ENCODE measurements at places on chromosomes 6 and 20. TPM values are rescaled to one million over a fixed set of nuclear protein-coding genes. Genes with fewer than 3 reads are reported as not detected.

NKAPL gene
- total RNA-seq = not detected

- H3K4me1 ChIP-seq = no peaks in the 10 kb centered on the region
- H3K27ac ChIP-seq = no peak overlapping the region
- no peak overlapping the region for H3K4me3 ChIP-seq
- peaks cover 72% of the 10 kb centered on the region for H3K27me3 ChIP-seq
- no peaks in the 10 kb centered on the region for H3K36me3 ChIP-seq
Measured at GRCh38 chr6:169970306-169970988, 219.0 kb downstream of the ERMARD start.

GRCh38 chr6:13561624-13562267 is 12.7 kb upstream of the SIRT5 start:
- H3K27ac ChIP-seq = no peak overlapping the region
- no peaks in the 10 kb centered on the region for H3K27me3 ChIP-seq
- DNase-seq = no peak
- H3K36me3 ChIP-seq = no peaks in the 10 kb centered on the region

DNA sequence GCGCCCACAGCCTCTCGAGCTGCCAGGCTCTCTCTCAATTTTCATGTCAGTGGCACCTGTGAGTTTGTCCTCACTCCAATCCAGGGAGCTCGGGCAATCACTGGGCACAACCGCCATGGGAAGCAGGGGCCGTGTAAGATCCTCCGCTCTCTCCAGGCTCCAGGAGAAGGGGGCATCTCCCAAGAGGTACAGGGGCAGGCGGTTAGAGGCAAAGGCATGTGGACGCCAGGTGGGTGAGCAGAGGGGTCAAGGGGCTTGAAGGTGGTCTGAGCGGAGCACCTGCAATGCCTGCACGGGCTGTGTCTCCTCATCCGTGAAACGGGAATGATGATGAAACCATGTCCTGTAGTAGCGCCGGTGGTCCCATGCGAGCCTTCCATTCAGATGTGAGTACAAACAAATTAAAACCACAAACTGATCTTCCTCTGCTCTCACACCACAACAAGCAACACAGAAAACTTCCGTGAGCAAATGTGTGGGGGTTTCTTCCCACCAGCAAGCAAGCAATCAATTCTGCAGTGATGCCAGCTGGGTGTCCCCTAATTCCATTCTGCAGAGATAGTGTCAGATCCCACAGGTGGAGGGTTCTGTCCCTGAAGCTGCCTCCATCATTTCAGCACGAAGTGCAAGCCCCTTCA is 222.5 kb upstream of the PMEPA1 start:
- no peaks in the 10 kb centered on the region for H3K27me3 ChIP-seq
- no peaks in the 10 kb centered on the region for H3K36me3 ChIP-seq
- no peak overlapping the region for H3K27ac ChIP-seq
- peaks cover 7% of the 10 kb centered on the region for H3K4me1 ChIP-seq
- H3K4me3 ChIP-seq = no peak overlapping the region

DNA sequence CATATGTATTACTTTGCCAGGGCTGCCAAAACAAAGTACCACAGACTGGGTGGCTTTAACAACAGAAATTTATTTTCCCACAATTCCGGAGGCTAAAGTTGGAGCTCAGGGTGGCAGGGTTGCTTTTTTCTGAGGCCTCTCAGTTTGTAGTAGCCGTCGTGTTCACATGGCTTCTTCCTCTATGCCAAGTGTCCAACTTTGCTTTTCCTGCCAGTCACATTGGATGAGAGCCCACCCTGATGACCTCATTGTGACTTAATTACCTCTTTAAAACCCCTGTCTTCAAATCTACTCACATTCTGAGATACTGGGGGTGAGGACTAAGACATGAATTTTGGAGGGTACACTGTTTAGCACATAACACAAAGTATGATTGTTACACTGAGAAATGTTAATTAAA is 9.9 kb upstream of the ECT2L start:
- H3K4me3 ChIP-seq = no peak overlapping the region
- no peak overlapping the region for H3K27ac ChIP-seq
- no peaks in the 10 kb centered on the region for H3K4me1 ChIP-seq
- no peak for DNase-seq
- H3K27me3 ChIP-seq = no peaks in the 10 kb centered on the region

- DNase-seq = no peak
- H3K27ac ChIP-seq = no peak overlapping the region
- H3K4me1 ChIP-seq = no peaks in the 10 kb centered on the region
- no peaks in the 10 kb centered on the region for H3K36me3 ChIP-seq
- peaks cover 100% of the 10 kb centered on the region for H3K27me3 ChIP-seq
Measured at GRCh38 chr20:46144432-46145025, 26.4 kb downstream of the CD40 start.

Measured in PC-9 (cell line).